T-helper 1 cell (primary cell): ENCODE measurements at places on chromosomes 3 and 15.

DNA sequence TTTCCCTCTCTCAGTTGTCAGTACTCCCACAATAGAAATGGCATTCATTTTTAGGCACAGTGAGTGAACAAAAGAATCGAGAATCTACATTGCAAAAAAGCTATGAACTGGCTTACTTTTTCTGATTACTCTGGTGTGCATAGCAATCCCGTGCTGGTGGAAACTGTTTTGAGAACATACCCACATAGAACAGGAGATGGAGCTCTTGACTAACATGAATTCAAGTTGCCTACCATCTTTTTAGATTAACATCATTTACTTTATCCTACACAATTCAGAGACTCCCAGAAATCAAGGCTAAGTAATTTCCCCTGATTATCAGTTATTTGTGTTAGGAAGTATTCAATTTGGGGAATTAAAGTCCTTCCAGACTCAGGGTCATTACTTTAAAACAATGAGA lies 326.6 kb downstream of the ARPP21 start:
- DNase-seq = no peak

GRCh38 chr3:100972867-100973266 lies 20.4 kb downstream of the ABI3BP start:
- no peak for DNase-seq

DNA sequence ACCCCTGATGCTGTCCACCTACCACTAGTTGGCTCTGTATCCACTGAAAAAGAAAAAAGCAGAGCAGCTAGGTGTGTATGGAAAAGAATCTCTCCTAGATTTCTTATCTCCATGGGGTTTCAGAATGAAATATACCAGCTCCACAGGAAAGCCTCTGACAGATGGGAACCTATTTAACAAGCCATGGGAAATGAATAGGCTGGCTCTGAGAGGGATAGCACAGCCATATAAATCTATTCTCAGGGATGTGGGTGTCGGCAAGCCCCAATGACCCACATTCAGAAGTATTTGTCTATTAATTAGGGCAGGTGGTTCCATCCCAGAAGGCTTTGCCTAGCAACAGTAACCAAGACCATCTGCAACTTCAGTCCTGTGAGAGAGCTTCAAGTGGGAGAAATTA lies 694.1 kb downstream of the AGBL1 start:
- DNase-seq = no peak

DNA sequence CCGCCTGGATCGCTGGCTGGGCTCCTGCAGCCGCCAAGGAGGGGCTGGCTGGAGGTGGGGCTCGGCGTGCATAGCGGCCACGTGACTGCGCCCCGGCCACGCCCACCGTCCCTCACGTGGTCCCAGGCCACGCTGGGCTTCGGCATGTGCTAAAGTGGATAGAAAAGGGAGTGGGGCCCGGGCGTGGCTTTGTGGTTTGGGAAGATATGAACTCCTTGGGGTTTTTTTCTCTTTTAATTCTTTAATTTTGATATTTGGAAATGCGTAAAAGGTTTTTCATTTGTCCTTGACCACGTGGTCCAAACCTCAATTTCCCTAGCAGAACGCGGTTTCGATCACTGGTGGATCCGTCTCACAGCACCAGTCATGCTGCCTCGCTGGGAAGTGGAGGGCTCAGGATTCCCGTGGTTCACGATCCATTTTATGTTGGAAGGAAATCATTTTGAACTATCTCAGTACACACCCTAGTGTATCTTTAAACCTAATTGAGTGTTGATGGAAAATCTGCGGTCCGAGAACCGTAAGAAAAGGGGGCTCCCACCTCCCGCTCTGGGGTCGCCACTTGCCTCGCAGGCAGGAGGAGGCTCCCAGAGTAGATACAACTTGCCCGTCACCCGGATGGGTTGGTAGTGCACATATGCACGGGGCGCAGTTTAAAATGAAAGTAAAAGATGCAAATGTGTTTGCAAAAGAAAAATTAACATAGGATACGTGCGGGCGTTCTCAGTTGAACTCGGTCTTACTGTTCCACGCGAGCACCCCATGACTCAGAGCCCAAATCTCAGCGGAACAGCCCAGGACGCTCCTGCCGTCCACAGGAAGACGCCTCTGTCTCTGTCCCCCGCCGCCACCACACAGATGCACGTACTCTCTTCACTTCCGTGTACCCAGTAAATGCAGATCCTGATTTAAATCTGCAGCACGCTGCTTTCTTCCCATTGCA lies 141.9 kb downstream of the PGPEP1L start:
- peak; percentile 68 for DNase-seq

- no peak for DNase-seq
Observed at GRCh38 chr3:101532783-101533602, 20.0 kb upstream of the SENP7 start.

- no peak for DNase-seq
Observed at GRCh38 chr3:41863024-41863423, 98.9 kb downstream of the ULK4 start.

DNA sequence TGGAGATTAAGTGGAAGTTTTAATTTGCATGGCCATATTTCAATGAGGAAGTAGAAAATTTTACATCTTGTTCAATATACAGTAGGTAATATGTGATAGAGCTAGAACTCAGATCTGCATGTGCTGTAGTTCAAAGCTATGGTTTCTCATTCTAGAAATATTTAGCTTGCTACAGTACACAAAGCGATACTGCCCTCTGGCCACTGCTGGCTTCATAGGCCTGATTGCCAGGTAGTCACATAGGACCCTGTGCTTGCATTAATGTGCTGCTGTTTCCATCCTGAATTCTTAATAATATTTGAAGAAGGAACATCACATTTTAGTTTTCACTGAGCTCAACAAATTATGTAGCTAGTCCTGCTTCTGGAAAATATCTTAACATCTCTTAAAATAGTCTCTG lies 87.0 kb downstream of the PLSCR2 start:
- no peak for DNase-seq

- DNase-seq = no peak
Observed at GRCh38 chr3:107761391-107761790, 238.6 kb downstream of the BBX start.

DNA sequence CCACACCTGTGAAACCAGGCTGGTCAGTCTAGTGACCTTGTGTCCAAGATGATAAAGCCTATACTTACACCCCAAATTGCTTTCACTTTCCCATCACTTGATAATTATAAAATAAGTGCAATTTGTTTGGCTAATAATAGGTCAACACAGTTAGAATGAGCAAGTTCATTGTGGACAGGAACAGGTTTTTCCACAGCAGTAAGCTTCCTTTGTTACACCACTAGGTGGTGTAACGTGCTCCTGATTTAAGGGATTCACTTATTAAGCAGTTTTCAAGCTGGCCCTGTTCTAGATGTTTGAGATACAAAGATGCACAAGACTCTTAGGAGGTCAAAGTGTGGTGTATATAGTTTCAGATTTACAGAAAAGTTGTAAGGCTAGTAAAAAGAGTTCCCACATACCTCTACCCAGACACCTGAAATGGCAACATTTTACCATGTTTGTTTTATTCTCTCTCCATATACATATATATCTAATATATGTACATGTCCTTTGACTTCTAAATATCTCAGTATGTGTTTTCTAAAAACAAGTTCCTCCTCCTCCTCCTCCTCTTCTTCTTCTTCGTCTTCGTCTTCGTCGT lies 6.8 kb upstream of the MFSD1 start:
- DNase-seq = no peak

DNA sequence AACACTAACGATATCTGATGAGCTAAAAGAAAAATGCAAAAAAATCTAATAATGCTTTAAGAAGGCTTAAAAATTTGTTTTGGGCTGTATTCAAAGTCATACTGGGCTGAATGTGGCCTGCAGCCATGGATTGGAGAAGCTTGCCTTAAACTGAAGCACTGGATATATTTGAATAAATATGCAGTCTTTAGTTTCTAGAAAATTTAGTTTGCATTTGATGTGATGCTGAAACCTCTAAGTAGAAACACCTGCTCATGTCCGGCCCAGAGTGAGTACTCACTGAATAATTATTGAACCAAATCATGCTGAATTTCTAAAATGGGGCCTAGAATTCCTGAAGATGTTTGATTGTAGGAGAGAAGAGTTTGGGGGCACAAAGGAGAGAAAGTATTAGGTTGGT lies 43.9 kb downstream of the ABHD5 start:
- no peak for DNase-seq

GRCh38 chr15:63826528-63826927 lies 7.2 kb downstream of the HERC1 start:
- peak; percentile 18 for DNase-seq

- DNase-seq = no peak
Observed at GRCh38 chr3:59880717-59881116, 830.9 kb upstream of the CFAP20DC start.

- no peak for DNase-seq
Observed at GRCh38 chr3:151539599-151539998, 78.7 kb upstream of the IGSF10 start.

DNA sequence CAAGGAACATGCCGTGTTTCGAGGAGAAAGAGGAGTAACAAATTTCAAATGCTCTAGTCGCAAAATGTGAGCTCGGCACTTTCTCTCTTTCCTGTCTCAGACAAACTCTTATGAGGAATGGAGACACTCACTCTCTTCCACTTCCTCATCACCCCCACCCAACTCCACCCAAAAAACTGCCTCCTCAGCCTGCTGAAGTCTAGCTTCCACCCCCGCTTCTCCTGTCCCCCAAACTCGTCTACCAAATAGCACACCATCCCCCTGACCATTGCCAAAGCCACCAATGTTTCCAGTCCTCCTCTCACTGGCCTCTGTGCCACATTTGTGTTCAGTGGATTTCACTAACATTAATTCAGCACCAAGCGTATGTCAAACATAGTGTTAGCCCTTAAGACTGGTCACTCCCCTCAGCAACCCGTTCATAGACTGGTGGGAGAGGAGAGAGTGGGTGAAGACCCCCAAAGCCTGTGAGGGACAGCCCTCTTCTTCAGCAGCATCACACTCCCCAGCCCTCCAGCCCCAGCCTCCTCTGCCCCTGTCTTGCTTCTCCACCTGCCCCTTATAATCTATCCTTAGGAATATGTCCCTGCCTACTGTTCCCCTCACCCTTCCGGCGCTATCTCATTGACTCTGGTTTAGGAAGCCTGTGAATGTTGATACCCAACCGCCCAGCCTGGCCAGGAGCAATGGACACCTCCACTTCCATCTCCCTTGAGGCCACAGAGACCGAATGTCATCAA lies 77.3 kb downstream of the FAM174B start:
- no peak for DNase-seq

DNA sequence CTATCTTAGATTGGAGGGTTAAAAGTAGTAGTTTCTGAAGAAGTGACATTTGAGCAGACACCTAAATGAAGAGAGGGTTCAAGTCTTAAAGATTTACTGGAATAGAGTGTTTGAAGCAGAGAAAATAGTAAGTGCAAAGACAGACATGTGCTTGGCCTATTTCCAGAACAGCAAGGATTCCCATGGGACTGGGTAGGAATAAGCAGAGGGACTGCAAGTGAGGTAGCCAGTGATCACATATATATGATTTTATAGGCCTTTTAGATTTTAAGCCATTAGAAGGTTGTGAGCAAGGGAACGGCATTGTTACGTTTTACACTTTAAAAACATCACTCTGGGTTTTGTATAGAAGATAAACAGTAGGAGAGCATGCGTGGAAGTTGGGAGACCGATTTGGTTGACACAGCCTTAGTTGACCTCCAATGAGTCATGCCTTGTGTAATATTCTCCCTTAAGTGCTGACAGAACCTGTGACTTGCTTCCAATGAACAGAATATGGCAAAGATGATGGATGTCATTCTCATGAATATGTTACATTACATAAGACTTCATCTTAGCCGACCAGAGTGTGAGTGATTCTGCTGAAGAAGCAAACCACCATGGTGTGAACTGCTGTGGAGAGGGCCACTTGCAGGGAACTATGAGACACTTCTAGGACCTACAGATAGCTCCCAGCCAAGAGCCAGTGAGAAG lies 37.1 kb upstream of the SLC4A7 start:
- no peak for DNase-seq

DNA sequence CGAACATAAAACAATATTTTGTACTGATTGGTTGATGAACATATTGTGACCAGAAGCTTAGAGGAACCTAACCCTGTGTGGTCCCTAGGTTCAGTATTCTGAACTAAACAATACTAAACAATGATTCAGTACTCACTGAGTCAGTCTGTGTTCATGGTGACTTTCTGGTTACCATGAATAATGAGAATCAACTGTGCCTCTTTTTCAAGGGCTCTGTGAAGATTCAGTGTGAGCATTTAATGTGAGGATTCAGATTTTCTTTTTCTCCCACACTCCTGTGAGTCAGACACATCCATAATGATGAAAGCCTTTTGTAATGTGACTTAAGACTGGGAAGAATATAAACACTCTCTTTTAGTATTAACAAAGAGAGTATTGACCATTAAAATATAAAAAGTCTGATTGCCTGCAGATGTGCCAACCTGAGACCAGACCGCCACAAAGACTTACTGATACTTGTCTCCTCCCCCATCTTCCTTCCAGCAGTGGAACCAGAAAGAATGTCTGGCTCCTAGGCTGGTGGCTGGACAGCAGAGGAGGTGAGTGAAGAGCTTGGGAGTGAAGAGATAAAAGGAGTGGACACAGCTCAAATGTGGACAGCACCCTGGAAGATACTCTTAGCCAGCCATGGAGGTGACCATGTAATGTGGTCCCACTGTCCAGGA lies 17.6 kb upstream of the ACTL6A start:
- DNase-seq = no peak

DNA sequence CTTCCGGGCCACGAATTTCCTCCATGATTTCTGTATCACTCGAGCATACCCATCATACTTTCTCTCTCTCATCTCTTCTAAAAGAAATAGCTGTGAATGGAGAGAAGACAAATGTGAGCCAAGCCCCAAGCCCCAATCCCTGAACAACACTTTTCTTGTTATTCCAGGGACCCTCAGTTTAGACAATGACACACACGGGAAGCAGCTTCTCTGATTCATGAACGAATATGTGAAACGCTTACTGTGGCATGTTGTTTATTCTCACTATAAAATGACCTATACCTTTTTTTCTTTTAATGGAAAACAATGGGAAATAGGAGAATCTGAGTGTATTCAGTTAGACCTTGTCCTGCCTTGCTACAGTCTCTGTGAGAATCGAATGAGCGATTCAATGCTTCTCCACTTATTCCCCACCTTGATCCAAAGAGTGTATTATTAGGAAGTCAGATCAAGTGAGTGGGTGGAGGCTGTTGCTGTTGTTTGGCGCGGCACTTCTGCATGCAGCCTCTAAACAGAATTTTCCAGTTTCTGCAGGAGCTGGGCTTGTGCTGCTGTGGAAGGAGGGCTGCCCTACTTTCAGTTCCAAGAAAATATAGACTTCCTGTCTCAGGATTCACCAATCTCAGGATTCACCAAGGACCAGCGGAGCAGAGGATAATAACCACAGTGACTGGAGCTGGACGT lies 32.4 kb upstream of the LDHAL6B start:
- no peak for DNase-seq

DNA sequence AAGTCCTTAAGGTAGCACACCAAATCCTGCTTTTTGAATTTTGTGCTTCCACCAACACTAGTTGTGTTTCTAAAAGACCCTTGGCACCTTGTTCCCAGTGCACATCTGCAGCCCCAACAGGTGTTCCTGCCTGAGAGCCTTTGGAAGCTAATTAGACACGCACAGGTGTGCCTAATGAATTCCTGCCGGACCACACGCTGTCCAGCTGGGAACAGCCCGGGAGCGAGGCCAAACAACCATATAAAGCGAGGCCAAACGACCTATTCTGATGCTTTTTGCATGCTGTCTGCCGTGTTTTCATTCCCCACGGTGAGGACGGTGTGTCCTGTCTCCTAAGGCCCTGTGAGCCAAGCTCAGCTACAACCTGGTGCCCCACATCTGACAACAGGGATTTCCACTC lies 99.5 kb downstream of the ATG7 start:
- DNase-seq = no peak

- no peak for DNase-seq
Observed at GRCh38 chr3:73513260-73513659, 111.5 kb downstream of the PDZRN3 start.
